T-helper 17 cell (primary cell): ENCODE measurements at places on chromosomes 7 and 10.

DNA sequence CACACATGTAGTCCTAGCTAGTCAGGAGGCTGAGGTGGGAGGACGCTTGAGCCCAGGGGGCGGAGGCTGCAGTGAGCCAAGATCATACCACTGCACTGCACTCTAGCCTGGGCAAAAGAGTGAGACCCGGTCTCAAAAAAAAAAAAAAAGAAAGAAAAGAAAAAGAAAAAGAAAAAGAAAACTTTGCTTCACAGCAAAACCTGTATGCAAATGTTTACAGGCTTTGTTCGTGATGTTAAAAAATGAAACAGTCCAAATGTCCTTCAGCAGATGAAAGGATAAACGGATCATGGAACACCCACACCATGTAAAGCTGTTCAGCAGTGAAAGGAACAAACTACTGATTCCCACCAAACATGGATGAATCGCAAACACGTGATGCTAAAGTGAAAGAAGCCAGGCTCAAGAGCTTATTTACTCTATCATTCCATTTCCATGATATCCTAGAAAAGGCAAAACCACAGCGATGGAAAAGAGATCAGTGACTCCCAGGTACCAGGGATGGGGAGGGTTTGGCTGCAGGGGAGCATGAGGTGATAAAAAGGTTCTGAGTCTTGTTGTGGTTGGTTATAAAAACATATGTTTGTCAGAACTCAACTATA is 15.1 kb downstream of the LRRC20 start:
- DNase-seq = no peak

GRCh38 chr7:135454060-135454459 is 55.8 kb downstream of the CNOT4 start:
- no peak for DNase-seq

DNA sequence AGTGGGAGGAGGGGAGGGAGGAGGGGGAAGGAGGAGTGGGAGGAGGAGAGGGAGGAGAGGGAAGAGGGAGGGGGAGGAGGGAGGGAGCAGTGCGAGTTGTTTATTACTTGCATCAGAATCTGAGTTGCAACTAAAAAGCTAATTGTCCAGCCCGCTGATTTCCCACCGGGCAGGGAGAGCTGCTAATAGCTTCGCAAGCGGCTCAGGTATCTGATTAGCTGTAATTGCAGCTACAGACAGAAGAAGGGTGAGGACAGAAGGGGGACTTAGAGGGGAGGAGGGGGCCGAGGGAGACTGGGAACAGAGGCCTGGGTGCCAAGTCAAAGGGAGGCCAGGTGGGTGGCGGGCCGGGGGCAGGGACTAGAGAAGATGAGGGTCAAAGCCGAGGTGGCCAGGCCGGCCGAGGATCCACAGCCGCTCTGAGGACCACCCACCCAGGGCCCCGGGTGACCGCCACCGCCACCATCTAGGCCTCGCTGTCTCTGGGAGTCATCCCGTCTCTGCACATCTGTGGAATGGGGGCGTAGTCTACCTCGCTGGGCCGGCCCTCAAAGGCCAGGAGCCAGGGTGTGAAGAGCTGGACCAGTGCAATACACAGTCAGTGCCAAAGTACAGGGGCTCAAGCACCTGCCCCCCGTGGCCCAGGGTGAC is 54.2 kb downstream of the MICALL2 start:
- no peak for DNase-seq

- no peak for DNase-seq
Observed at GRCh38 chr7:72321081-72321480, 91.1 kb downstream of the CALN1 start.

DNA sequence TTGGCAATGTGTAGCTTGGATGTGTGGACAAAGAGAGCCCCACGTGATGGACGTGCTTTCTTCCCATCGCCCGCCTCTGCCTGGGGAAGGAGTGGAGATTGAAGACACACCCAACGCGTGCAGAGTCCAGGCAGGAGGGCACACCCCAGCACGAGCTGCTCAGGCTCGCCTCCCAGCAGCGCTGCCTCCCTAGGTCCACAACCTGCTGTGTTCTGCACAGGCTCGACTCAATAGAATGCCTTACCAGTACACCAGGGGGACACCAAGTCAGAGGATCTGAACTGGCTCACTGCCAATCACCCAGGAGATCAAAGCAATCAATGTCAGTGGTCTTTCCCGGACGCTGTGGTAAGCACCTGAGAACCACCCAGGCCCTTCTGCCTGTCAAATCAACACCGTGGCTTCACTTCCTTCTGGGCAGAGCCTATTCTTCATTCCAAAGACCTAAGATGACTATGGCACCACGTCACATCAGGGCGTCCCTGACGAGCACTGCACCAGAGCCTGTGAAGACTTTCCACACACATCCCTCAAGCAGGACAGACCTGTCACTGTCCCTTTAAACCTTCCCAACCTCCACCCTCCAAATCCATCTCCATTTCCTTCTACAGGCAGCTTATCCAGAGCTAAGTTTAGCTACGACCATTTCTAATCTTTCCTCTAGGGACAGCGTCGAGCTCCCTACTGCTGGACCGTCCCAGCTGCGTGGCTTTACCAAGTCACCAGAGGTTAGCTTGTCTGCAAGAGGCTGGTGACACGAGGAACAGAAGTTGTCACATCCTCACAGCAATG is 72.3 kb downstream of the AMZ1 start:
- DNase-seq = no peak

GRCh38 chr10:17003151-17003550 is 126.5 kb downstream of the CUBN start:
- peak; percentile 65 for DNase-seq

GRCh38 chr10:27912231-27912630 is 86.6 kb downstream of the ODAD2 start:
- no peak for DNase-seq

- no peak for DNase-seq
Observed at GRCh38 chr7:2440608-2441245, 35.5 kb downstream of the GRIFIN start.

- no peak for DNase-seq
Observed at GRCh38 chr7:8800986-8801385, 367.6 kb downstream of the NXPH1 start.

GRCh38 chr10:128125944-128126764 is at the start of gene MKI67:
TSS of gene MKI67 (minus strand) at chr10:128126423. CDS start at chr10:128125667, 756 bp downstream.
- DNase-seq = peak; percentile 87

DNA sequence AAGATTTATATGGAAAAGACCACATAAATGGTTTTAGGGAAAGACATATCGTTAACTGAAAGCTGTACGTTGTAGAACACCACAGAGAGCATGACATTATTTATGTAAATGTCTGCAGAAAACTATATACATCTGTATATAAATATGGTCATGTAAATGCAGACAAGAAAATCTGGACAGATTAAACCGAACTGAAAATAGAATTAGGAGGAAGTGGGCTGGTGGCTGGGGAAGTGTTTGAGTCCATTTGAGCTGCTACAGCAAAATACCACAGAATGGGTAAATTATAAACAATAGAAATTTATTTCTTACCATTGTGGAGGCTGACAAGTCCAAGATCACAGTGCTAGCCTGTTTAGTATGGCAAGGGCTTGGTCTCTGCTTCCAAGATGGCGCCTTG is 56.3 kb upstream of the USP6NL start:
- no peak for DNase-seq

DNA sequence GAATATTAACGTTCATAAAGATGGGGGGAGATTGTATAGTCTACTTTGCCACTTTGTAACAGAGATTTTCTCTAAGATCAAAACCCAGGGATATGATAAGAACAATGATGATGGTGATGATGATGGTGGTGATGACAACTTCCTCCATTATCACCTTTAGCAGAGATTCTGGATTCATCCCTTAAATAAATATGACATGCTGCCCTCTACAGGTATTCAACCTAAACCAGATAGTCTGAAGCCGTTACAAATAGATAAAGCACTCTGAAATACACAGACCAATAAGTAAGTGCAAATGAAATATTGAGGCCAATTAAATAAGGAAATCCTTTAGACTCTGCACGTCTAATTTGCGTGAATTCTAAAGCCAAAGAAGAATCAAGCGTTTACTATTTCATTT is 211.5 kb downstream of the CREB5 start:
- no peak for DNase-seq

DNA sequence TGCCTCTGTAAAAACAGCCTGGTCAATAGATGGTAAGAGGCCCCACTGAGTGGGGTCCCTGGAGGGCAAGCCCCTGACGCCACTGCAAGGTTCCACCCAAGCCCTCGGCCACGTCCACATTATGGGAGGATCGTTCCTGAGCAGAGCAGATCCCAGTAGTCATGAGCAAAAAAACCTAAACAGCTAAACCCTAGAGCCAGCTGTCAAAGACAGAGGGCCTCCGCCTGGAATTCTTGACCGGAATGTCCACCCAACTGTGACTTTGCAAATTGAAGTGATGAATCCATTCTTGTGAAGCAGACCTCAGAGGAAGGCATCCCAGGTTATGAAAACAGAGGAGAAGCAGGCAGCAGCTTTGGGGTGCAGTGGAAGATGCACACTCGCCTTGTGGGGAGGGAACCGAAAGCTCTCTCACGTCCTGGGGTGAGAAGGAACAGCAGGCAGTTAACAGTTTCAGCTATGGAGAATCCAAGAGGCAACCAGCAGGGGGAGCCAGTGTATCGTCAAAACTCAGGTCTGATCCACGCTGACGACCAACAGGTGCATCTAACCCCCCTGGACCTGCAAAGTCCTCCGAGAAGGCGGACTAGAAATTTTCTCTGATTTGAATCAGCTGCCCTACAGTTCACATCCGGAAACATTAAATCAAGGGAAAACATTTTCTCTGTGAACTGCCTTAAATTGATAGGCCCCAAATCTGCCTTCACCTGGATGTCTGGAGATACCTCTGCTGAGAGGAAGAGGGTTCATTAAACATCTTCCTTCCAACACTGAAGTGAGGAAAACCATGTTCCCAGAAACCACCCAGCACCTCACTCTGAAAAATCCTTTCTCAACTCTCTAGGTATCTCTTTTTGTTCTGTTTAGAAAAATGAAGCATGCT is 139.1 kb upstream of the PFKP start:
- DNase-seq = no peak

DNA sequence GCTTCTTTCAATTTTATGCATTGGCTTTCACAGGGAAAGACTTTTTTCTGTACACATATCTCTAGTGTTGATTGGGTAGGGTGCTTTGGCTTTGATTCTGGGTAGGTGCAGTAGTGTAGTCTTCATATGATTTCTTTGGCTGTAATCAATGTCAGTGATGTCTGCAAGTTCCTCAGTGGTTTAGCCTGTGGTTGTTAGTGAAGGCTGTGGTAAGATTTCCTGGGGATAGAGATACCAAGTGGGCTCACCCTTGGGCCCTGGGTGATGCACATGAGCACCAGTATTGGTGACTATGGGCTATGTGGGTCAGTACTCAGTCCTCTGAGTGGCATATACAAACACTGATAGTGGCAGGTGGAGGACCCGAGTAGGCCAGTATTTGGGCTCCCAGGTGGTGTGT is 13.0 kb downstream of the GIMAP8 start:
- no peak for DNase-seq

DNA sequence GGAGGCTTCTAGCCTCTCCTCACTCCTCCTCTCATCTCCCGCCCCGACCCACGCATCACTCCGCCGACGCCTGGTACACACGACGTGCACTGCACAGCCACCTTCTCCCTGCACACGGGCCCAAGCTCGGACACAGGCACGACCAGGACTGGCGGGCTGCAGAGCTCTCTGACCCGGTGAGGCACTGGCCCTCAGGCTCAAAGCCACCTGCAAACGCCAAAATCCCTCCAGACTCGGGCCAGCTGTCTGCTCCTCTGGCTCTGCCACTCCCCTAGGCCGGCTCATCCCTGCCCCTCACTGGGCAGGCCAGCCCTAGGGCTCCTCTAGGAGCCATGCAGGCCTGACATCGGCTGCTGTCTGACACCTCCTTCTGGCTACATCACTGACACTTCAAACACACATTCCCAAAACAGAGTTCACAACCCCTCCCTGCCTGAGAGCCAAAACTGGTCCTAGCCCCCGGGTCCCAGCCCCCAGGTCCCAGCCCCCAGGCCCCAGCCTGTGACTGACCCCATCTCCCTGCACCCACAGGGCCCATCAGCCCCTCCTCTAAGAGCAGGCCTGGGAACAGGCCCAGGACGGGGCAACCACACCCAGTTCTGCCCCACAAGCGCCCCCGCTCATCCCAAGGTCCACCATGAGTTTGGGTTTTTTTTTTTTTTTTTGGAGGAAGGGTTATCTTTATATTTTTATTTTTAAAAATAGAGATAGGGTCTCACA is 35.1 kb downstream of the MAD1L1 start:
- no peak for DNase-seq

DNA sequence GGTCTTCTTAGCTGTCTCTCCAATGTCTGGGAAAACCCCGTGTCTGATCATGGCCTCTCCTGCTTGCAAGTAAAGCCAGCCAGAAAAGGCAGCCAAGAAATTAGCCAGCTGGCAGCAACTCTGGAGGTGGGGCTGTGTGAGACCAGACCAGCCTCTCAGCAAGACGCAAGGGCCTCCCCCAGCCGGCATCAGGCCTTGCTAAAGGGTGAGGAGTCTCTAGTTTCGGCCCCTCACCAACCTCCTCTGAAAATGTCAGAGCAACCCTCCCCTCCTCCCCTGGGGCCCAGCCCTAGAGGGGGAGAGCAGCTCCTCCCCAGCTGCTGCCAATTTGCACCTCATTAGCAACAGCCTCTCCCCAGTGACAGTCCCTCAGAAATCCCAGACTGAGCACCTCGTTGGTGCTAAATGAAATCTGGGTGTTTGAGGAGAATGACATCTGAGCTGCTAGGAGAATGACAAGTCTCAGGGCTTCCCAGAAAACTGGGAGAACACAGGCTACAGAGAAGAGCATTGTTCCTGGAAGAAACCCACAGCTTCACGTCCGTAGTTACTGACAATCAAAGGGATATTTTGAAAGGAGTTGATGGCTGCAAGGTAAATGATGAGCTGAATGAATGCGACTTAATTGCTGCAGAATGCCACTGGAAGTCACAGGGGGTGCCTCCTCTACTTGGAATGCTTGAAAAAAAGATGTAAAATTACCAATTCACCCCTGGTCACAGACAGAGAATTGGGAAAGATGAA is 25.9 kb downstream of the DGKI start:
- no peak for DNase-seq

GRCh38 chr7:124276005-124276622 is 243.2 kb upstream of the TMEM229A start:
- DNase-seq = no peak

DNA sequence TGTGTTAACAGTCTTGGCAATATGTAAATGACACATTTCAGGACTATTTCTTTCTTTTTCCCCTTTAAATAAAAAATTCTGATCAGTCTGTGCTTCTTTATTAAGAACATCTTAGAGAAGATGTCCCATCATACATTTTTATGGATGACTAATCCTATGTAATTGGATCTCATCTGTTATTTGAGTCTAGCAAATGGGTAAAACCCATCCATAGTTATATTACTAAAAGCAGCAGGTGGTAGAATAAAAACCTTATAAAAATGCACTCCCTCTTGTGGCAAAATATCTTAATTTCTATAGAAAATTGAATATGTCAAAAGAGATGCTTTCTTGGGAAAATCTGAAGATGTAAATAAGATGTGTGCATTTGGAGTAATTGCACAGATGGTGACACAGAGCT is 35.3 kb downstream of the TRRAP start:
- DNase-seq = no peak

- no peak for DNase-seq
Observed at GRCh38 chr10:131978851-131979250, 2.9 kb downstream of the BNIP3 start.

GRCh38 chr7:18590744-18591340 is 95.3 kb downstream of the HDAC9 start:
- no peak for DNase-seq
